ENCODE measurements at places on chromosomes 5 and 9. TPM values are rescaled to one million over a fixed set of nuclear protein-coding genes. Genes with fewer than 3 reads are reported as not detected.

Gene PGGT1B
- total RNA-seq = 20.6 TPM

Gene SIT1
- total RNA-seq = 3.8 TPM

Gene ITGA2
- 36.1 TPM for total RNA-seq

Gene RAI14
- total RNA-seq = 91.5 TPM

Gene ACOT12
- not detected for total RNA-seq

Gene SLC24A2
- total RNA-seq = 0.20 TPM

Gene ZDHHC12
- total RNA-seq = 22.6 TPM

Gene EQTN
- 1.5 TPM for total RNA-seq

Gene IL31RA
- total RNA-seq = 0.09 TPM

Gene RALGPS1
- total RNA-seq = 17.8 TPM

Gene DIRAS2
- total RNA-seq = 0.37 TPM

GRCh38 chr9:21559402-21560280 is 77.5 kb upstream of the IFNE start:
- peaks cover 42% of the 10 kb centered on the region for H3K27me3 ChIP-seq
- no peaks in the 10 kb centered on the region for H3K36me3 ChIP-seq
- peak overlapping the region; percentile 50 for H3K4me3 ChIP-seq
- H3K27ac ChIP-seq = no peak overlapping the region

DNA sequence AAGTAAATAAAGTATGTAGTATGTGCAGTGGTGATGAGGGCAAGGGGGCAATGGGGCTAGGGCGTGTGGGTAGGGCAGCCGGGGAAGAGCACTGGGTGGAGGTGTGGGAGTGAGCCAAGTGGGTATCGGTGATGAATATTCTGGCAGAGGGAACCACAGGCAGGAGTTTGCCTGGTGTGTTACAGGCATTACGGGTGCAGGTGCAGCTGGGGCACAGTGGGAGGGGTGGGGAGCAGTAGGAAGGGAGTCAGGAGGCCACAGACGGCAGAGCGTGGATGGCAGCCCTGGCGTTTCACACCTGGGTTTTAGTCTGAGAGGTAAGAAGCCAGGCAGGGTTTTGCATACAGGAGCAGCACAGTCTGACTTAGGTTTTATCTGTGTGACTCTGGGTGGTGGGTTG is 35.4 kb downstream of the SFXN1 start:
- H3K27ac ChIP-seq = no peak overlapping the region
- H3K4me1 ChIP-seq = no peaks in the 10 kb centered on the region
- no peak overlapping the region for H3K4me3 ChIP-seq
- no peak for DNase-seq
- H3K27me3 ChIP-seq = no peaks in the 10 kb centered on the region

GRCh38 chr9:129998491-129999140 is 44.4 kb downstream of the FNBP1 start:
- H3K27ac ChIP-seq = no peak overlapping the region
- H3K27me3 ChIP-seq = no peaks in the 10 kb centered on the region
- H3K4me1 ChIP-seq = no peaks in the 10 kb centered on the region
- no peak for DNase-seq
- no peak overlapping the region for H3K4me3 ChIP-seq

GRCh38 chr9:102507044-102507687 is 488.0 kb upstream of the CYLC2 start:
- H3K4me1 ChIP-seq = no peaks in the 10 kb centered on the region
- H3K27me3 ChIP-seq = no peaks in the 10 kb centered on the region
- no peak for DNase-seq
- H3K36me3 ChIP-seq = no peaks in the 10 kb centered on the region

- H3K4me1 ChIP-seq = peaks cover 3% of the 10 kb centered on the region
- H3K4me3 ChIP-seq = no peak overlapping the region
- peak; percentile 40 for DNase-seq
Observed at GRCh38 chr5:131394128-131394527, 130.3 kb downstream of the CDC42SE2 start.

GRCh38 chr5:131999041-131999440 is 12.4 kb downstream of the ACSL6 start:
- DNase-seq = no peak
- H3K4me1 ChIP-seq = peaks cover 26% of the 10 kb centered on the region
- H3K27me3 ChIP-seq = no peaks in the 10 kb centered on the region
- H3K4me3 ChIP-seq = no peak overlapping the region
- H3K27ac ChIP-seq = no peak overlapping the region

DNA sequence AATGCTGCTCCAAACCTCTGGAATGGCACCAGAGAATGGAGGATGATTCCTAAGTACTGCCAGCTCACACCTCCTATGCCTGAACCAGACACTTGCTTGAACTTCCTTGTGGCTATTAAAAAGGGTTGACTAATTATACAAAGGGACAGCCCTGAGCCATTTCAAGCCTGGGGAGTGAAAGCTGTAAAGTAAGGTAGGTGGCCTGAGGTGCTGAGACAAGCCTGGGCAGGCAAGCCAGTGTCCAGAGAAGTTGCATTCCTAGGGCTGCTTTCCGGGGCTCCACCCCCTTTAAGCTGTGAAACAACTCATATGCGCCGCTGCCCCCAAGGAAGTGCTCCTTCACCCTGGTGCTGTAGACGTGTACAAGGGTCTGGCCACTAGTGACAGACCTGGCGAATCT is 79.9 kb upstream of the SLC1A3 start:
- H3K4me3 ChIP-seq = no peak overlapping the region
- no peak for DNase-seq
- no peaks in the 10 kb centered on the region for H3K27me3 ChIP-seq
- H3K36me3 ChIP-seq = no peaks in the 10 kb centered on the region
- no peaks in the 10 kb centered on the region for H3K4me1 ChIP-seq
- H3K27ac ChIP-seq = no peak overlapping the region

DNA sequence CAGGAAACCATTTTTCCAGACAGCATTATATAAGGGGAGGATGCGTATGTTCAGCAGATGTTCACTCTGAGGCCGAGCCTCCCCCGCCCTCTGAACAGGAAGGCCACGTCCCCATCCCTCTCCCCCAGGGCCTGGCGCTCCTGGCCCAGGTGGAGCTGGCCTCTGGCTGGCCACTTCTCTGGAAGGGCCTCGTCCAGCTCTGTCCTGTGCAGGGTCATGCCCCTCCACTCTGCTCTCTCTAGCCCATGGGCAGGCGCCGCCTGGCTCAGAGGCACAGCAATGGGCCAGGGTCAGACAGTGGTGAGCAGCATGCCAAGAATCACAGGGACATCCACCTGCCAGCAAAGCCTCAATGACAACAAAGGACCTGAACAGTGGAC is 34.2 kb downstream of the ADAMTS2 start:
- no peaks in the 10 kb centered on the region for H3K36me3 ChIP-seq
- no peak overlapping the region for H3K27ac ChIP-seq
- H3K4me3 ChIP-seq = no peak overlapping the region
- DNase-seq = no peak
- H3K4me1 ChIP-seq = peaks cover 17% of the 10 kb centered on the region

DNA sequence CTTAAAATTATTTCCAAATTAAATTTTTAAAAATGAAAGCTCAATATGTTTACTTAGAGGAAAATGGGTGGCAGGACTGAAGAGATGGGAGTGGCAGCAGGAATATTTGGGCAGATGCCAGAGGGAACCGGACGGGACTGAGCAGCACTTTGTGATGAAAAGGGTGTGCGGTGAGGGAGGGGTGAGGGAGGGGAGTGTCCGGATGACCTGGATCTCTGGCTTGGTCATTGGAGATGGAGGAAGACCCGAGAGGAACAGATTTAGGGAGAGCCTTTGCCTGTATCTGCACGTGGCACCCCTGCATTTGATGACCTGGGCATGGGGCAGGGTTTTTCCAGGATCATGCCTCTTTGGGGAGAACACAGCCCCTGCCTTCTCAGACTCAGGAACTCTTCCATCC is 201.1 kb upstream of the MVB12B start:
- H3K36me3 ChIP-seq = no peaks in the 10 kb centered on the region
- no peaks in the 10 kb centered on the region for H3K4me1 ChIP-seq
- peak; percentile 26 for DNase-seq
- no peak overlapping the region for H3K4me3 ChIP-seq
- no peak overlapping the region for H3K27ac ChIP-seq

DNA sequence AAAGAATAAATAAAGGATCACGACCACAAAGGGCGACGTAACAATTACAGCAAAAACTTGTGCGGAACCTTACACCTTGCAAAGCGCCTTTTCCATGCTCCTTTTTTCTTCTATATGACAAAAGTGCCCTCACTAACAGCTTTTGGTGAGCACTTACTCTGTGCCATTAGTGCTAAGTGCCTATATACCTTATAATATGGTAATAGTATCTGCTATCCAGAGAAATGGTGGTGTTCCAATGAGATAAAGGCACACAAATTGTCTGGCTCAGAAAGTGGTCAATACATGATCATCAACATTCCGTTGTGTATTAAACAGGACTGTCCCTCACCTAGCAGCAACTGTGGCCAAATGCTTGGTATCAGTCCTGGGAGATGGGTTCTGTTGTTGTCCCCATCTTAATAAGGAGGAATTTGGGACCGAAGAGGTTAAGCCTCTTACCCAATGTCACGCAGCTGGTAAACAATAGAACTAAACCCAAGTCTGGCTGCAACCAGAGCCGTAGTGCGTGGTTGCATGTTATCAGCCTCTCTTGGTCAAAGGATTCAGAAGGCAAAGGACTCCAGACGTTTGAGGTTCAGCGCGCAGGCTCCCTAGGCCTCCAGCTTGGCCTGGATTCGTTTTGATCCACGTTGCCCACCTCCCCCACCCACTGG is 564 bp upstream of the TOR2A start:
- H3K27ac ChIP-seq = peak overlapping the region; percentile 94
- peaks cover 8% of the 10 kb centered on the region for H3K36me3 ChIP-seq
- no peak for DNase-seq

DNA sequence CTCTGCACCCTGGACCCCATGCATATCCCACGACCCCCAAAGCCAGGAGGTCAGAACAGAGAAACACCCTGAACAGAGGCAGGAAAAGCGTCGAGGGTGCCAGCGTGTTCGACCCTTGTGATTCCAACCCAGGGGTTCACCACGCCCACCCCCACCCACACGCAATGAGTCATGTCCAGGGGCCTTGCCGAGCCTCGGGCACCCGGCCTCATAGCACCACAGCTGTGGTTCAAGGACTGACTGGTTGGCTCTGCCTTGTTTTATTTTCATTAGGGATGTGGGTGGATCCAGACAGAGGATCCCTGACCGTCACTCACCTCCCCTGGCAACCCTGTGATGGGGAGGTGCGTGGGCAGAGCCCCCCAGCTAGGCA is 9.5 kb upstream of the QSOX2 start:
- H3K4me3 ChIP-seq = no peak overlapping the region
- H3K36me3 ChIP-seq = no peaks in the 10 kb centered on the region
- DNase-seq = no peak
- H3K4me1 ChIP-seq = no peaks in the 10 kb centered on the region
- peaks cover 2% of the 10 kb centered on the region for H3K27me3 ChIP-seq
- H3K27ac ChIP-seq = no peak overlapping the region

- no peak overlapping the region for H3K27ac ChIP-seq
- H3K4me1 ChIP-seq = no peaks in the 10 kb centered on the region
- H3K4me3 ChIP-seq = no peak overlapping the region
Observed at GRCh38 chr5:10229306-10230048, 20.2 kb downstream of the ATPSCKMT start.

GRCh38 chr9:79925326-79925725 is 353.6 kb downstream of the TLE4 start:
- no peaks in the 10 kb centered on the region for H3K4me1 ChIP-seq
- DNase-seq = no peak
- no peak overlapping the region for H3K4me3 ChIP-seq

- H3K27me3 ChIP-seq = no peaks in the 10 kb centered on the region
- no peak overlapping the region for H3K4me3 ChIP-seq
- no peak overlapping the region for H3K27ac ChIP-seq
- H3K36me3 ChIP-seq = no peaks in the 10 kb centered on the region
Observed at GRCh38 chr5:106680330-106680729, 990.4 kb downstream of the EFNA5 start.

DNA sequence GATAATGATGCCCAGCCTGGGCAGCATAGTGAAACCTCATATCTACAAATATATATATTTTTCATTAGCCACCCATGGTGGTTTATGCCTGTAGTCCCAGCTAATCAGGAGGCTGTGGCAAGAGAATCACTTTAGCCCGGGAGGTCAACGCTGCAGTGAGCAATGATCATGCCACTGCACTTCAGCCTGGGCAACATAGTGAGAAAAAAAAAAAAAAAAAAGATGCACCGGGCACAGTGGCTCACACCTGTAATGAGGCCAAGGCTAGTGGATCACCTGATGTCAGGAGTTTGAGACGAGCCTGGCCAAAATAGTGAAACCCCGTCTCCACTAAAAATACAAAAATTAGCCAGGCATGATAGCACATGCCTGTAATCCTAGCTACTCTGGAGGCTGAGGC is 50.2 kb upstream of the ADRA1B start:
- H3K4me1 ChIP-seq = no peaks in the 10 kb centered on the region
- no peaks in the 10 kb centered on the region for H3K36me3 ChIP-seq
- H3K27me3 ChIP-seq = no peaks in the 10 kb centered on the region
- H3K4me3 ChIP-seq = no peak overlapping the region

DNA sequence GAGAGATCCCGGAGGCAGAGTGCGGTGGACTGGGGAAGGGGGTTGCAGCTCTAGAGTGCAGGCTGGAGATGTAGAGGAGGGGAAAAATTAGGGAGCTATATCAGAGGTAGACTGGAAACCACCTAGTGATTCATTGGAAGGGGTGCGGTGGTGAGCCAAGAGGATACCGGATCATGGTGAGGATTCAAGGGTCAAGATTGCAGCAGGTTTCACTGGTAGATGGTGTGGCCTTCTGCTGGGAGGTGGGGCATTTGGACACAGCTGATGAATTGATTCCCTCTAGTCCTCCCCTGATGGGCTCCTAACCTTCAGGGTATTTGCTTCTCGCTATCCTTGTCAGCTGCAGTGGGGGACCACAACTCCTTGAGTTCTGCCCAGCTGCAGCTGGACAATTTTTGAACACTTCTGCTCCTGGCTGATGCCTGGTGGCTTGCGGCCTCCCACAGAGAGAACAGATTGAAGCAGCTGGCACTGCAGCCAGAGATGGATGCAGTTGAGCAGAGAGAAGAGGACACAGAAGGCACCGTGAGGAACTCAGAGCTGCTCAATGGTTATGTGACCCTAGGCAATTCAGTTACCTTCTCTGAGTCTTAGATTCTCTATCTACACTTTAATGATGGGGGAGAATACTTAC is 134.4 kb upstream of the ABCA1 start:
- no peak overlapping the region for H3K27ac ChIP-seq
- peaks cover 16% of the 10 kb centered on the region for H3K4me1 ChIP-seq
- no peaks in the 10 kb centered on the region for H3K36me3 ChIP-seq

- H3K27ac ChIP-seq = no peak overlapping the region
- H3K4me3 ChIP-seq = no peak overlapping the region
- DNase-seq = peak; percentile 77
- no peaks in the 10 kb centered on the region for H3K36me3 ChIP-seq
Observed at GRCh38 chr9:87270221-87270847, 227.3 kb upstream of the DAPK1 start.

Data from lung (tissue), 17 donors.